ENCODE measurements at places on chromosomes 4 and X.

GRCh38 chr4:151804086-151804630 lies 43.4 kb upstream of the GATB start:
- DNase-seq, result no peak

DNA sequence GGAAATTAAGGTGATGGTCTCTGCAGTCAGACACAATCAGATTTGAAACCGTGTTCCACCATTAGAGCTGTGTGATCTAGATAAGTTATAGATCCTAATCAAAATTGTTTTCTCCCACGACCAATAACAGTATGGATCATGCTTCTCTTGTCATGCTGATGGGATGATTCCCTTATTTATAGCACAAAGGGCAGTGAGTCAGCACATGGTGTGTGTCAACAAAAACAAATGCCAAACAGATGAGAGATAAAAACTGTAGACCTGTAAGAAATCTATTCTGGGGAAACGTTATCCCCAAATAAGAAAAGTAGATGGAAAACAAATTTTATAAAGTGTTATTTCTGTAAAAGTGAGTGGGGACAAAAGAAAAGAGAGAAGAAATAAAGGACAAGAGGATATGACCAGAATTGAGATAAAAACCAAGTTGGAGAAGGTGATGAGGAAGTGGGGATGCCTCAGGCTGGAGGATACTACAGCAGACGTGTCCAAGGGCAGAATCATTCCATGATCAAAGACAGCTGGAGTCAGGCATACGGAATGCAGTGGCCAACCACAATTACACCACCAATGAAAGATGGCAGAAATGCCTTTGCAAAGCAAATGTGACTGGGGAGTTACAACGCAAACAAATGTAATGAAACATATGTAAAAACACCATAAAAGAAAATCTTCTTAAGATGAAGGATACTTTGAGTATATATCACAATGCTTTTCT lies 377.8 kb upstream of the PRKX start:
- no peak for DNase-seq

DNA sequence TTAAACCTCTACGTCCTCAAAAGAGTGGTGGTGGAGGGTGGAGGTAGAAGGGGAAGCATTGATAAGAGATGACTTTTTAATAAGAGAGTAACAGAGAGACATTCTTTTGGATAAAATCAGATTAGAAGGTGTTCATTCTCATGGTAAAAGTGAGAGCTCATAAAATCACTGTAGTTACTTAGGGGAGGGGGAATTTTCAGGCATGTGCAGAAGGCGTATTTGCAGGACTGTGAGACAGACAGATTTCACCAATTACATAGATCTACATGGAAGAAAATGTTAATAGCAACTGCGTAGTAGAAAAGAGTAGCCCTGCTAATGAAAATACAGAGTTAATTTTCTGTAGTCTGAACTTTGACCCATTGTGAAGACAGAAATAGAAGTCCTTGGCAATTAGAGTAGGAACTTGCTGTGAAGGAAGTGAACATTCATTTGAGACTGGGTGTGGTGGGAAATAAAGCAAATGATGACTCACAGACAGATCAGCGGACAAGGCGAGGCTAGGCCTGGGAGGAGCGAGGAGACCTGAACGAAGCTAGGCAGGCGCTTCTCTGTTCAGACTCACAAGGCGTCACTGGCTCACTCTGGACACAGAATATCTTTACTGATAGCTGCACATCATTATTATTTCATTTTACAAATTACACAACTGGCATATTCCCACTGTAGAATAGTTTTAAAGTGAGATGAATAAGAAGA lies 57.2 kb upstream of the FAM9C start:
- peak; percentile 73 for DNase-seq

DNA sequence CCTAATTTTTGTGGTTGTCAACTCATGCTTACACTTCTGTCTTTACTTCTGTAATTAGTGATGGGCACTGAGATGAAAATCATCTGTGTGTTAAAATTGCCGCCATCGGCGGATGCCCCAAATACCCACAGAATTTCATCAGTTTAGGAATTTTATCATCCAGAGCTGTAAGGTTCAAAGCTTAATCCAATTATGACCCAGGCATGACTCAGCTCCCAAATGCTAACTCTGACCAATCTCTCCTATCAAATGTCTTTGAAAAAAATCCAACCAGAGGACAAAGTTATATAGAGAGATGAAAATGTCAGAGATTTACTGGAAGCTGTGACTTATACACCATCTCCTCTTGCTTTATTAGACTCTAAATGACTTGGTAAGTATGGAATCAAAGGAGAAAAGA lies 1048.7 kb upstream of the PRKX start:
- DNase-seq, result no peak

DNA sequence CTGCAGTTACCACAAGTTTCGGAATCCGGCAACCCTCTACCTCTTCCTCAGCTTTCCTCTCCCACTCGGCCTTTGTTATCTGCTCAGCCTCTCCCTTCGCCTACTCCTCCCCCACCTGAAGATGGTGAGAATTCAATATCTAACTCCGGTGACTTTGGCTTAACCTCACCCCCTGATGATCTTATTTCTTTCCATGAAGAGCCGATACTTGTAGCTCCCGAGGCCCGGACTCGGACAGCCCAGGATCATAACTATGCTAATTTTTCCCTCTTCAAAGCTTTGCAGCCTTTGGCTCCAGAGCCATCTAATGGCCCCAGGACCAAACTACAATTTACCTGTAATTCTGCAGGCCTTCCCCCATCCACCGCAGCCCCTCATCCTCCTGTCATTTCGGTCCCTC lies 32.0 kb upstream of the MGST2 start:
- peak; percentile 33 for DNase-seq

DNA sequence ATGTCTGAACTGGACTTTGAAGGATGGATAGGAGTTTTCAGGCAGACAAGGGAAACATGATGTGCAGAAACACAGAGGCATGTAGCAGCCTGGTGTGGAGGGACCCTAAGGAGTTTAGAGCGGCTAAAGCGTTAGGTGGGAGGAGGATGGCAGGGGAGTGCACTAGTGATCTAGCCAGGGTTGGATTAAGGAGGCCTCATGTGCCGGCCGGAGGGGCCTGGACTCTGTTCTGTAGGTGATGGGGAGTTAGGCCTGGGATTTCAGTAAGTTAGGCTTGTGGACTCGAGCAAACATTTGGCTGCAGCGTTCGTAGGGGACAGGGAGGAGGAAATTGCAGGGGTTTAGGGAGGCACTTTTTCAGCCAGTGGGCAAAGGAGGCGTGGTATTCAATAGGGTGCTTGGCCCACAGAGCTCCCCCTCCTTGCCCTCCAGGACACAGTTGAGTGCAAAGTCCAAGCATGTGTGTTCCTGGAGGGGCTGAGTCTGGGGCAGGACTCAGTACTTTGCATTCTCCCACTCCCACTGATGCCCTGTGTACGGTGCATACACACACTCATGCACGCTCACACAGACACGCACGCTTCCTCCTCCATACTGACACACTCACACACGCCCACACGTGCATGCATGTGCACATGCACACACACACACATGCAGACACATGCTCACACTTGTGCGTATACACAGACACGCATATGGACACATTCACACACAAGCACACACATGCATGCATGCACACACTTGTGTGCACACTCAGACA lies 18.6 kb downstream of the PSAPL1 start:
- DNase-seq, result no peak

GRCh38 chrX:155891446-155892210 lies 10.5 kb downstream of the VAMP7 start:
- peak; percentile 12 for DNase-seq

GRCh38 chr4:168057412-168057811 lies 34.9 kb upstream of the ANXA10 start:
- DNase-seq, result no peak

GRCh38 chr4:125985856-125986255 lies 671.1 kb downstream of the FAT4 start:
- no peak for DNase-seq

- DNase-seq, result peak; percentile 98
These were observed 69.8 kb downstream of the RPS3A start for GRCh38 chr4:151169223-151169622.

DNA sequence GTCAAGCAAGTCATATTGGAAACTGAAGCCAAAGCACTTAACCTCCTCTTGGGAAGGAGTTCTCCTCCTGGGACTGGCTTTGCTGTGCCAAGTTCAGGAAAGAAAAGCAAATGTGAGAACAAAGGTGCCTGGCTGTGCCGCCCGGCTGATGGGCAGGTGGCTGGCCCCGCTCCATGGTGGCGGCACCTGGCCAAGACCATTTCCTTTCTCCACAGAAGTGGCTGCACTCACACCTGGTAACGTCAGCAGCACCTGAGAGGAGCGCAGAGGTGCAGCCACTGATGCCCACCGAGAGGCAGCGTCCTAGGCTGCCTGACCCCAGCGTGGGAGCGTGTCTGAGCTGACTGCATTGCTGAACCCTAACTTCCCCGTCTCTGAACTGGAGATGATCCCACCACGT lies 54.3 kb downstream of the DCTD start:
- DNase-seq, result no peak

DNA sequence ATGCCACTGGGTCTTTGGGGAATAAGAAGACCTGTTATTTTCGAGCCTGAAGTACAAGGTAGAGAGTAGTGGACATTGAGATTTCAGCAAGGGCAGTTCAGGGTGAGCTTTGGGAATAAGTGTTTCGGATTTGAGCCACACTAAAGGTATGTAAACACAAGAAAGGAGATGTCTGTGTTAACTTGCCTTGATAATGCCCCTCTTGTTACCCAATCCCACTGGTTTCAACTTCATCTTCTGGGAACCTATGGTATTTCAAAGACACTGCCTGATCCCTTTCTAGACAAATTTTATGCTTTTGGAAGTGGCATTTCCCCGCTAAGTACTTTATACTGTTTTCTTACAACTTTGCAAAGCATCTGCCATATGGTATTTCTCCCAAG lies 79.4 kb downstream of the SLC9A6 start:
- DNase-seq, result no peak

DNA sequence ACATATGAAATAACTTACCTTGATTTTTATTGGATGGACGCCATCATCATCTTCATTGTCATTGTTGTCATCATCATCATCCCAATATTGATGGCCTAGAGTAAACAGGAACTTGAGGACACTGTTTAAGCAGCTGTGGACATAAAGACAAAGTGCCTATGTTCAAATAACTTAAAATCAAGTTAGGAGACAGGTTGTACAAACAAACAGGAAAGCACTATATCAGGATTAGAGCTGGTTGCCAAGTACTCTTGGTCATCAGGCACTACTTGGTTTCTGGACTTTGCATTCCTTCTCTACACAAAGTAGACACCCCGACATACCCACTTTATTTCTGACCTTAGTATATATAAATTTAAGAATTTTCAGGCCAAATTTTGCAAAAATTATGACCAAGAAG lies 608.6 kb downstream of the KLHL13 start:
- DNase-seq, result no peak

GRCh38 chr4:169945636-169946035 lies 80.6 kb downstream of the MFAP3L start:
- no peak for DNase-seq

DNA sequence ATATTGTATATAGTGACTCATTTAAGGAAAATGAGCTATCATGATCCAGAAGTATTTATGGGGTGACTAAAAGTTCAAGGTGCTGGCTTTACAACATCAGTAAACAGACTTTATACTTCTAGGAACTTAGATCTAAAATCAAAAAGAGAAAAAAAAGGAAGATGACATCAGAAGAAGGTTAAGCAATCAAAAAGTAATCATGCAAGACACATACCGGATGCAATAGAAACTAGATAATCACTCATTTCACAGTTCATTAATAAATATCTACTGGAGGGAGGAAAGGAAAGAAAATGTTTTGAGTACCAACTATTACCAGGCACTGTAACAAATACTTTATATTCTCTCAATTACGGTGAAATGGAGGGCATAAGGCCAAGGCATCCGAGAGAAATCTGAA lies 276.4 kb downstream of the SPRY1 start:
- DNase-seq, result peak; percentile 18

- DNase-seq, result no peak
These were observed 107.2 kb upstream of the NALF2 start for GRCh38 chrX:69396916-69397315.

DNA sequence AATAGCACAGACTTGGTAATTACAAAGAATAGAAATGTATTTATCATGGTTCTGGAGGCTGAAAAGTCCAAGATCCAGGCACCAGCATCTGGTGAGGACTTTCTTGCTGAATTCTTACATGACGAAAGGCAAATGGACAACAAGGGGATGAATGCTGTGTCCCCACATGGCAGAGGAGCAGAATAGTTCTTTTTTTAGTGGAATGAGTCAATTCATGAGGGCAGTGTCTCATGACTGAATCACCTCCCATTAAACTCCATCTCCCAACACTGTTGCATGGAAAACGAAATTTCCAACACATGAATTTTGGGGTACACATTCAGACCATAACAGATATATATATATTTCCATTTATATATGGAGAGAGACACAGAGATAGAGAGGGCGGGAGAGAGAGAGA lies 628.3 kb downstream of the TRIML1 start:
- no peak for DNase-seq

DNA sequence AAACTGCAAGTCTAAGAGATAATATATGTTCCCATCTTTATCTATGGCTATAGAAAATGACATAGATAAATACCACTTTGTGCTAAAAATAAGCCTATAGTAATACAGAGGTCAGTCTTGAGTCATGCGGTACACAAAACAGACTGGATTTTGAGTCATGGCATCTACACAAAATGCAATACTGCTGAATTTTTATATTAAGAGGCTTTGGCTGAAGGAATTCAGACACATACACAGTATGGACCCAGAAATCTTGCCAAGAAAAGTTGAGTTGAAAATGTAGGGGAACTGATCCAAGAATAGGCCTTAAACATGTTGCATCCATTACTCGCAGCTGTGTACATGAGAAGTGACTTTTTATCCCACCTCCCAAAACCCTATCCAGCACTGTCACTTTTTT lies 184.4 kb downstream of the TENM3 start:
- DNase-seq, result peak; percentile 96

DNA sequence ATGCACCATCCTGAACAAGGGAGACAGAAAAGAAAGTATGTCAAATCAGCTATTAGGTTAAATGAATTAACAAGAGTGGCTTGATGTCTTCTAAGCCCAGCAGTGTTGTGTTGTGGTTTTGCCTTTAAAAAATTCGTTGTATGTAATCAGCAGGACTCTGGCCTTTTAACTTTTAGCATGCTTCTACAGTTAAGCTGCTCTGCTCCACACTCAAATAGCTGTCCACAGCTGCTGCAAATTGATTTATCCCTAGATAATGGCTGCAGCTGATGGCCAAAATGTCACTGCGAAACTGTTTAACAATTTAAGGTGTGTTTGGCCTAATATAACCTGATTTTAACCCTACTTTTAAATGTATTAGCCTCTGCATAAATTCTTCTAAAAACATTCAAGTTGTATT lies 85.8 kb downstream of the CXXC4 start:
- DNase-seq, result no peak

DNA sequence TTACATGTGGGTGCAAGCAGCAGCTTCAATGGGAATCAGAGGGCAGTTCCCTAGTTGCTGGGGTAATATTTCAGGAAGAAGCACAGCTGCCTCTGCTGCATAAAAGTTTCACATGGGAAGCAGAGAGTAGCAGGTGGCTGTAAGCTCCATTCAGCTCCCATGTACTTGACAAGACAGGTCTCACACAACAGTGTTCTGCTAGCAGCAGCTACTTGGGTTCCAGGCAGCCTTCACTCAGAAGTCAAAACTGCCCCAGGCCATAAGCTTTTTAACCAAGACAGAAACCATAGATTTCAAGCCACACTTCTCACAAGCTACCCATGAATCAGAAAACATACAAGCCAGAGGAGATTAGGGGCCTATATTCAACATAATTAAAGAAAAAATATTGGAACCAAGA lies 41.4 kb upstream of the SPIN2A start:
- DNase-seq, result no peak

GRCh38 chr4:48862038-48862437 lies 31.1 kb downstream of the OCIAD1 start:
- no peak for DNase-seq

GRCh38 chr4:182904211-182904761 lies 12.9 kb downstream of the DCTD start:
- no peak for DNase-seq

Measured in fibroblast of upper back skin (primary cell).